Effector memory CD4-positive, alpha-beta T cell (primary cell): ENCODE measurements at places on chromosomes 12 and 14.
A peak's percentile ranks its signal among the peaks of the same experiment; 100 is the strongest.

DNA sequence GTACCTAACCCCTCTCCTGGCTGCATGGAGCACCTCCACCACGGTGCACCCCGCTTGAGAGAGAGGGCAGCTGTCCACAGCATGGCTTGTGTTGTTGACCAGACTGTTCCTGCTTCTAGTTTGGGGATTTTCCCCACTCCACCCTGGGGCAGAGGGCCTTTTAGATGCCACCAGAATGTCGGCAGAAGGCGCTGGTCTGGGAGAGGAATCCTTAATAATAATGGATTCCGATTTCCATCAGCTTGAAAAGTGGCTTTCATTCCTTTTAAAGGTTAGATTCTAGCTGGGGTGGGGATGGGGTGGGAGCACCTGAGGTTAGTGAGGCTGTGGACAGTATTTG, 1.8 kb downstream of the ESRRB start:
- no peaks in the 10 kb centered on the region for H3K4me1 ChIP-seq
- no peak overlapping the region for H3K27ac ChIP-seq
- no peak for DNase-seq
- H3K36me3 ChIP-seq: no peaks in the 10 kb centered on the region
- H3K4me3 ChIP-seq: no peak overlapping the region

DNA sequence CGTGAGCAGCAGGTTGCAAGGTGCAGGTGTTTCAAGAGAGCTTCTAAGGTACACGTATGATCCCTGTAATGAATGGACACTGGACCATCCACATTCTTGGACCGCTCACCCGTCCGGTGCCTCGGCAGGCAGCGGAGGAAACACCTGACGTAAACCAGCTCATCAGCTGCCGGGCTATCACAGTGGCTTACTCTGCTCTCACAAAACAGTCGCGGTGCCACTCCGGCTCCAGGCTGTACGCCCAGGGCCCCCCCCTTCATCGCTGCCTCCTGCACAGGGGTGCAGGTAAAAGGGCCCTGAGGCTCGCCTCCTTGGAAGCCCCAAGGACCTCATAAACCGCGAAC, 436 bp downstream of the VPS33A start:
- H3K4me1 ChIP-seq: peaks cover 6% of the 10 kb centered on the region
- peak overlapping the region; percentile 81 for H3K4me3 ChIP-seq
- no peak for DNase-seq
- H3K36me3 ChIP-seq: peaks cover 17% of the 10 kb centered on the region
- H3K27ac ChIP-seq: peak overlapping the region; percentile 96

GRCh38 chr12:130414381-130414780, 76.7 kb downstream of the PIWIL1 start:
- H3K4me1 ChIP-seq: no peaks in the 10 kb centered on the region
- H3K27ac ChIP-seq: no peak overlapping the region
- H3K27me3 ChIP-seq: peaks cover 6% of the 10 kb centered on the region
- no peak for DNase-seq
- no peaks in the 10 kb centered on the region for H3K36me3 ChIP-seq

DNA sequence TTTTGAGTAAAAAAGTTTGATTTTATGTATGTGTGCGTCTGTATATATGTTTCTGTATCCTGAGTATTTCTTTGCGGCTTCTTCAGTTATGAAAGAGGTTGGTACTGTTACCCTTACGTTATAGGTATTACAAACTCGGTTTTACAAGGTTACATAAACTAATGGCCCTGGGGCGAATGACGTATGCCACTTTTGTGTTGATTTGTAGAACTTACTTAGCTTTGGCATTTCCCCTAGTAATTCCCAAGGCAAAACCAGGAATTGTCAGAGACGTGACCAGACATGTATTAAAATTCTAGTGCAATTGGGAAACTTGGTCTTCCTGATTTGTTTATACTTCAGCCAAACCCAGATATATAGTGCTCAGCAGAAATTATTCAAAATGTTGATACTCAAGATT, 93.3 kb downstream of the DUSP16 start:
- no peaks in the 10 kb centered on the region for H3K27me3 ChIP-seq

GRCh38 chr14:65821224-65821753, 408.8 kb downstream of the FUT8 start:
- no peaks in the 10 kb centered on the region for H3K27me3 ChIP-seq
- H3K27ac ChIP-seq: no peak overlapping the region
- no peak overlapping the region for H3K4me3 ChIP-seq
- H3K4me1 ChIP-seq: peaks cover 5% of the 10 kb centered on the region
- no peak for DNase-seq
- no peaks in the 10 kb centered on the region for H3K36me3 ChIP-seq

GRCh38 chr12:49058366-49059044, 2.1 kb downstream of the KMT2D start:
- H3K27ac ChIP-seq: peak overlapping the region; percentile 94
- H3K4me3 ChIP-seq: peak overlapping the region; percentile 98
- peaks cover 51% of the 10 kb centered on the region for H3K4me1 ChIP-seq
- no peak for DNase-seq
- H3K27me3 ChIP-seq: no peaks in the 10 kb centered on the region
- H3K36me3 ChIP-seq: peaks cover 15% of the 10 kb centered on the region

DNA sequence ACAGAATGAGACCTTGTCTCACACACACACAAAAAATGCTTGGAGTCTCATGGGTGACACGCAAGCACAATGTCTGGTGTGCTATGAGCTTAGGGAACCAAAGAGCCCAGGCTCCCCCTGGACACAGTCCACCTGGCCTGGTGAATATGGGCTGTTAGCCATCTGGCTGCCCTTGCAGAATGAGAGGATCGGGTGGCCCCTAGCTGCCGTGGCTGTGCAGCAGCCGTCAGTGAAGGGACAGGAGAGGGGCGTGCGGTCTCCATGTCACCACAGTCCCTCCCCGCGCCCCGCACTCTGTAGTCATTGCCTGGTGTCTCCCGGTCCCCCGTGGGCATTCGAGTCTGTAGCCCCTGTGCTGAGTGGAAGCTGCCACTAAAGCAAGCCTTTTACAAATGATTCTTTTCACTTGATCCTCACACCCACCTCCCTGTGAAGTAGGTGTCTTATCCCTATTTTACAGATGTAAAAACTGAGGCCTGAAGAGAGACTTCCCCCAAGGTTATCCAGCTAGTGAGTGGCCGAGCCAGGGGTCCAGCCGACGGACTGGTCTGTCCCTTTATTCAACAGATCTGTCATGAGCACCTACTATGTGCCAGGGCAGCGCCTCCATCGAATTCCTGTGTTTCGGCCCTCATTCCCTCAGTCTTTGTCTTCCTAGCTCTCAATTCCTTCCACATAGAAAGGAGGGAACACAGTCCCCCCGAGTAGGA, 18.8 kb downstream of the MVK start:
- H3K4me1 ChIP-seq: peaks cover 16% of the 10 kb centered on the region
- no peaks in the 10 kb centered on the region for H3K27me3 ChIP-seq
- no peak overlapping the region for H3K4me3 ChIP-seq
- H3K27ac ChIP-seq: no peak overlapping the region
- H3K36me3 ChIP-seq: peaks cover 13% of the 10 kb centered on the region
- no peak for DNase-seq

DNA sequence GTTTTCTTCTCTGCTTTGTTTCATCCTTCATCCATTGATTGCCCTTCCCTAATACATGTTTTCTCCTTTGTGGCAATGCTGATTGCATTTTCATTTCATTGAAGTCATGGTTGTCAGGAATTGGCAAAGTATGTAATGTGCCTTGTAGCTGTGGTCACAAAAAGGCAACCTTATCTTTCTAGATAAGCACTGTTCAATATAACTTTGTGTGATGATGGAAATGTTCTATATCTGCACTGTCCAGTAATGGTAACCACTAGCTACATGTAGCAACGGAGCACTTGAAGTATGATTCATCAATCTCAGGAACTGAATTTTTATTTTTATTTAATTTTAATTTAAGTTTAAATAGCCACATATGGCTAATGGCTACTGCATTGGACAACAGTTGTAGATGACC, 79.8 kb downstream of the PCNX1 start:
- H3K27ac ChIP-seq: no peak overlapping the region
- no peaks in the 10 kb centered on the region for H3K27me3 ChIP-seq
- H3K4me3 ChIP-seq: no peak overlapping the region
- H3K36me3 ChIP-seq: no peaks in the 10 kb centered on the region

DNA sequence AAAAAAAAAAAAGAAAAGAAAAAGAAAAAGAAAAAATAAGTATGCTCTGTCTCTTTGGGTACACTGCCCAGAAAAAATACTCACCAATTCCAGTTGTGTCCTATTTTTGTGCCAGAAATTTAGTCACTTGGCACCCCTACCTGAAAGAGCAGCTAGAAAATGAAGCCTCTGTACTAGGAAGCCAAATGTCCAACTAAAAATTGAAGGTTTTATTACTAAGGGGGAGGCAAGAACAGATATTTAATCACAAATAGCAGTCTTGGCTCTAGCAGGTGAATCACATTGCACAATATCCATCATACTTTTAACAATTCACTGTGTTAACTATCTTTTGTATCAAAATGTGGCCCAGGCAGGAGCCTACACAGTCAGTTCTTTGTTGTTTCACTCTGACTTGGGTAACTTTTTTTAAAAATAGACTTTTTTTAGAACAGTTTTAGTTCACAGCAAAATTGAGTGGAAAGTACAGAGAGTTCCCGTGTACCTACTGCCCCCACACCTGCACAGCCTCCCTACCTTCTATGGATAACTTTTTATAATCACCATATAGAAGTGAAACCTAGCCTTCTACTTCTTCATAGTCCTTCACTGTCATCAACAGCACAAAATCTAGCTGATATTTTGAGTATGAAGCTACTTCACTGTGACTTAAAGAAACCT, 87.1 kb upstream of the ATF7IP start:
- no peaks in the 10 kb centered on the region for H3K36me3 ChIP-seq
- H3K4me3 ChIP-seq: no peak overlapping the region
- no peaks in the 10 kb centered on the region for H3K27me3 ChIP-seq
- DNase-seq: no peak

GRCh38 chr14:22338381-22338780, 250.6 kb downstream of the DAD1 start:
- H3K36me3 ChIP-seq: no peaks in the 10 kb centered on the region
- no peak for DNase-seq
- no peak overlapping the region for H3K4me3 ChIP-seq
- H3K4me1 ChIP-seq: no peaks in the 10 kb centered on the region
- no peaks in the 10 kb centered on the region for H3K27me3 ChIP-seq
- no peak overlapping the region for H3K27ac ChIP-seq

- no peaks in the 10 kb centered on the region for H3K36me3 ChIP-seq
- H3K27me3 ChIP-seq: no peaks in the 10 kb centered on the region
- no peak overlapping the region for H3K27ac ChIP-seq
- H3K4me1 ChIP-seq: no peaks in the 10 kb centered on the region
These were observed 58.1 kb downstream of the IFT81 start for GRCh38 chr12:110182281-110182680.

- no peak overlapping the region for H3K27ac ChIP-seq
- H3K4me1 ChIP-seq: no peaks in the 10 kb centered on the region
- no peak for DNase-seq
- H3K36me3 ChIP-seq: no peaks in the 10 kb centered on the region
- H3K27me3 ChIP-seq: no peaks in the 10 kb centered on the region
These were observed 56.4 kb downstream of the PPP2R5E start for GRCh38 chr14:63486738-63487137.

- no peak overlapping the region for H3K4me3 ChIP-seq
- H3K27me3 ChIP-seq: no peaks in the 10 kb centered on the region
- DNase-seq: no peak
- no peaks in the 10 kb centered on the region for H3K4me1 ChIP-seq
These were observed 506.0 kb upstream of the TMEM132C start for GRCh38 chr12:127760996-127761395.

GRCh38 chr12:102522768-102523167, 42.4 kb upstream of the IGF1 start:
- DNase-seq: no peak
- H3K27ac ChIP-seq: no peak overlapping the region
- H3K4me3 ChIP-seq: no peak overlapping the region
- H3K36me3 ChIP-seq: no peaks in the 10 kb centered on the region
- H3K27me3 ChIP-seq: no peaks in the 10 kb centered on the region
